ENCODE measurements at places on chromosomes 5 and 9. TPM values are rescaled to one million over a fixed set of nuclear protein-coding genes. Genes with fewer than 3 reads are reported as not detected.
A peak's percentile ranks its signal among the peaks of the same experiment; 100 is the strongest.

DNA sequence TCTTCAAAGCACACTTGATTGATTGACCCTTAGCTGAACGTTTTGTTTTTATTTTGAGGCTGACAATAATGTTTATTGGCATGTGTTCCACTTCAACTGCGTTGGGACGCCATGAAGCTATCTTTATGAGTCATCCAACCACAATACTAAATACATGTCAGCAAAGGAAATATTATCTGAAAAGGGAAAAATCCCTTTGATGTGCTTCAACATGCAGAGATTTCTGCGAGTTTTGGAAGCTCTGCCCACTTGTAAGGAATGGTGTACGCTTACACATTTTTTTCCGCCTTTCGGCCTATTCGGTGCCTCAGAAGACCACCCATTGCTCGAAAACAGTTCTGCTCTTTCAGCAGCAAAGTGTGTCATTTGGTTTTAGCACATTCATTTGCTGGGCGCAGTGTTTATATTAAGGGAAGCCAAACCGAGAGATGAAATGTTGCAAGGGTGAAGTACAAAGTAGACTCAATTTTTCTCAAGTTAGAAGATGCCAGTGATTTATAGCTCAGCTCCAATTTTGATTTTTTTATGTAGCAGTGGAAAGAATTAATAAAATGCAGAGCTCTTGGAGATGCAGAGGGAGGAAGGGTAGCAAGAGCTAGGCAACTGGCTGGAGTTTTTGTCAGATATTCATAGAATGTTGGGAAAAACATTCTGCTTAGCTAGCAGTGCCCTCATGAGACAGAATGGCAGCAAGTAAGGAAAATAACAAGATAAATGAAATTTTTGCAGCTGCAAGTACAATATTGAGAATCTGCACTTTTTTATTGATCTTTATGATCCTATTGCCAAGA is 68.9 kb downstream of the PRDM6 start:
- H3K27me3 ChIP-seq = peaks cover 37% of the 10 kb centered on the region
- no peak overlapping the region for H3K27ac ChIP-seq
- DNase-seq = no peak
- peaks cover 13% of the 10 kb centered on the region for H3K4me1 ChIP-seq
- no peak overlapping the region for H3K4me3 ChIP-seq

- H3K4me3 ChIP-seq = no peak overlapping the region
- H3K36me3 ChIP-seq = no peaks in the 10 kb centered on the region
- H3K27ac ChIP-seq = no peak overlapping the region
- H3K4me1 ChIP-seq = peaks cover 8% of the 10 kb centered on the region
Measured at GRCh38 chr5:8491254-8491653, 622.3 kb downstream of the MTRR start.

DNA sequence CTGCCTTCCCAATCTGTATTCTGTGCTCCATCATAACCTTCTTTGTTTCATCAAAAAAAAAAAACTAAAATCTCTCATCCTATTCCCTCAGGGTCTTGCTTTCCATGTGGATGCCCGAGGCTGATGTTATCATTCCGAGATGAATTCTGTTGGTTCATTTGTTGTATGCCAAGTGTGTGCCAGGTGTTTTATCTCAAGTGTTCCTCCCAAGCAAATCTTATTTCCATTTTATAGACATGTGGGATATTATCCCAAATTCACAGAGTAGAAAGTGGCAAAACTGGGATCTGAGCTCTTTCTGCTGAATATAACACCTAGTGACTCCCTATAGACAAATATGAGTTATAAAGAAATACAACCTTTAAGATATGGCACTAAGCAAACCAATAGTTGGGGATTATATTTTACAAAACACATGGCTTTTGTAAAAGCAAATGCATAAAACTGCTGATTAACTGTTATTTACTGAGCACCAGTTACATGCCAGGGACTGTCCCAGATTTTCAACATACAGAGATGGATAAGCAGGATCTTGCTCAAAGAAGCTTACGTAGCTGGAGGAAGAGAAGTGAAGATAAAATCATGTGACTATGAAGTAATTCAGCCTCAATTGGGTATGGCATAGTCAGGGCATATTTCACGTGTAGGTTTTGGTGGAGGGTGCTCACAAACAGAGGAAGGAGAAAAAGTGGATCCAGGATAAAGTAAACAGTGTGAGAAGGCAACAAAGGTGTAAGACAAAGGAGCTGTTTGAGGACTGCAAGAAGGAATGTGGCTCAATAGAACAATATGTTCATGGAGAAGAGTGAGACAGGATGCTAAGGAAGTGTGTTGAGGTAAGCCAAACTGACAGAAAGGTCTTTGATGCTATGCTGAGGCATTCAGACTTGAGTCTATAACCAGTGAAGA is 143.3 kb upstream of the ADAMTSL1 start:
- DNase-seq = no peak
- no peaks in the 10 kb centered on the region for H3K36me3 ChIP-seq
- H3K27me3 ChIP-seq = peaks cover 5% of the 10 kb centered on the region
- H3K4me3 ChIP-seq = no peak overlapping the region

DNA sequence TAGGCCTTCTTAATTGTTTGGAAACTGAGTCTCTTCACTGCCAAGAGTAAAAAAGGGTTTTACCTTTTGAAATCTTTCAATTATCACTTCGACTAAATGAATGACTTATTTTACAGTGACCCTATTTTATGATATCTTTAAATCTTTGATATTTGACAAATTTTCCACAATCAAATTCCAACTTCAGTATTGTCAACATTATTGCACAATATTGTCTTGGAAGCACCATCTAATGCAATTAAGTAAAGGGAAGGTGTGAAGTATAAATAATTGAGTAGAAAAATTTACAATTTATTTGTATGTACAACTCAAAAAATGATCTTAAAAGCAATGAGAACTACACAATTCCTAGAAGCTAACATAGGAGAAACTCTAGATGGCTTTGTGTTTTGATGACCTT is 49.2 kb downstream of the GABRA6 start:
- no peak overlapping the region for H3K4me3 ChIP-seq
- no peak for DNase-seq

DNA sequence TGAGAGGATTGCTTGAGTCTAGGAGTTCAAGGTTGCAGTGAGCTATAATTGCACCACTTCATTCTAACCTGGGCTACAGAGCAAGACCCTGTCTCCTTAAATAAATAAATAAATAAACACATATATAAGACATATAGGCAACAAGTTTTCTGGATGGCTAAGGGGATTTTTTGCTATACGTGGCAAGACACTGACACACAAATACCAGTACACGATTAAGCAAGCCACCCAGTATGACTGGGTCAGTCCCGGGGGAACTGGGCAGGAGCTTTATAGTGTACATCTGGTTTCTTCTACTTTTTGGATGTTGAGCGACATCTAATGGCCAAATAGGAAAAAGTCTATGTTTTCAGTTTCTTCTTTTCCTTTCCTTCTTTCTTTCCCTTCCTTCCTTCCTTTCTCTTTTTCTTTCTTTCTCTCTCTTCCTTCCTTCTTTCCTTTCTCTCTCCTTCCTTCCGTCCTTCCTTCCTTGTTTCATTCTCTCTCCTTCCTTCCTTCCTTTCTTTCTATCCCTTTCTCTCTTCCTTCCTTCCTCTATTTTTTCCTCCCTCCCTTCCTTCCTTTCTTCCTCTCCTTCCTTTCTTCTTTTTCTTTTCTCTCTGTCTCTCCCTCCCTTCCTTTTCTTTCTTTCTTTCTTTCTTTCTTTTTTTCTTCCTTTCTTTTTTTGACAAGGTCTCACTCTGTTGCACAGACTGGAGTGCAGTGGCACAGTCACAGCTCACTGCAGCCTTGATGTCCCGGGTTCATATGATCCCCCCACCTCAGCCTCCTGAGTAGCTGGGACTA is 47.0 kb upstream of the PLIN2 start:
- no peaks in the 10 kb centered on the region for H3K36me3 ChIP-seq
- no peaks in the 10 kb centered on the region for H3K27me3 ChIP-seq
- peak; percentile 86 for DNase-seq
- H3K4me1 ChIP-seq = peaks cover 10% of the 10 kb centered on the region
- no peak overlapping the region for H3K4me3 ChIP-seq

- H3K36me3 ChIP-seq = no peaks in the 10 kb centered on the region
- DNase-seq = no peak
- no peak overlapping the region for H3K27ac ChIP-seq
- no peak overlapping the region for H3K4me3 ChIP-seq
- no peaks in the 10 kb centered on the region for H3K4me1 ChIP-seq
Measured at GRCh38 chr9:120100595-120100994, 479.4 kb downstream of the CDK5RAP2 start.

DNA sequence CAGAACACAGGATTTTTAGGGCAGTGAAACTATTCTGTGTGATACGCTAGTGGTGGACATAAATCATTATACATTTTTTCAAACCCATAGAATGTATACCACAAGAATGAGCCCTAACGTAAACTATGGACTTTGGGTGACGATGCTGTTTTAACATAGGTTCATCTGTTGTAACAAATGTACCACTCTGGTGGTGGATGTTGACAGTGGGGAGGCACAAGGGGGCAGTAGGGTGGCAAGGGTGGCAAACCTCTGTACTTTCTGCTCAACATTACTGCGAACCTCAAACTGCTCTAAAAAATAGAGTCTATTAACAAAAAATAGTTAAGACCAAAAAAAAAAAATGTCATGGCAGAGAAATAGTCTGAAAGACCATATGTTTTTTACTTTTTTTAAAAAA is 9.1 kb upstream of the MVB12B start:
- no peak overlapping the region for H3K27ac ChIP-seq
- no peak overlapping the region for H3K4me3 ChIP-seq
- no peak for DNase-seq
- H3K4me1 ChIP-seq = no peaks in the 10 kb centered on the region

GRCh38 chr5:146313027-146313426 is 25.6 kb upstream of the POU4F3 start:
- H3K36me3 ChIP-seq = no peaks in the 10 kb centered on the region
- no peak overlapping the region for H3K4me3 ChIP-seq
- peaks cover 40% of the 10 kb centered on the region for H3K27me3 ChIP-seq

DNA sequence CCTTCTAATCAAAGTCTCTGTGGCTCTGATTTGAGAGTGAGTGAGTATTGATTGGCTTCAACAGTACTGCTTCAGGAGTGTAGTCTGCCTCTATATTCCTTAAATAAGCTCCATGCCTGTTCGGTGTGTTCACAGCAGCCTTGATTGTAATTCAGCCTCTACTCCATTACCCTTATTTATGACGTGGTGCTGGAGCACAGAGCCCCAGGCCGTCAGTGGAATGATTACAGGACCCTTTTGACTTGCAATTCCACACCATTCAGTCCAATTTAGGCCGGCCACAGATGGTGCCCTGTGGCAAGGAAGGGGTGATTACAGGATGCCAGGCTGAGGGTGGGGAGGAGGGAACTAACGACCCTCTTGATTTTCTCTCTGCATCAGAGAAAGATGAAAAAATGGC is 110.3 kb downstream of the ASTN2 start:
- no peak overlapping the region for H3K27ac ChIP-seq
- DNase-seq = no peak
- no peak overlapping the region for H3K4me3 ChIP-seq
- H3K36me3 ChIP-seq = no peaks in the 10 kb centered on the region

DNA sequence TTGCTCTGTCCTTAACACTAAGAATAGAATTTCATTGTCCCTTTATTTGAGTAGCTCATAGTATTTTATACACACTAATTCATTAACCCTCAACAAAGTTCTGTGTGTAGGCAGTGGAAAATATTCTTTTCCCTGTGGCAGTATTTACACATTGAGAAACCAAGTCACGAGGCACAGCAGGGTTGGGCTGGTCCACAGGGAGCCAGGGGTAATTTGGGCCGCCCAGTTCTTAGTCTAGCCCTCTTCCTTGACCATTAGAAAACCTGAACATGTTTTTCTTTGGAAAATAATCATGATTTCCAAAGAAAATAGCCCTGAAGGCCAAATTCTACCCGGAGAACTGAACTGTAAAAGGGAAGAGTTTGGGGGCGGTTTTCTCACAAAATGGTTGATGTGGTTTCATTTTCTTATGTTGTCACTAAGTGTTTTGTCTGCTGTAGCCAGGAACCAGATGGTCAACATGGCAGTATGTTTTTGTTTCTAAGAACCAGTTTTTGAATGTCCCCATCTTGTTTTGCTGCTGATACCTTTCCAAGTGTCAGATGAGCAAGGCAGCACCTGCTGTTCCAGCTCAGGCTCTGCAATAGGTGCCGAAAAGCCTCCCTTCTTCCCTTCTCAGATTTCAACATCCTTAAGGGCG is 29.6 kb downstream of the ARHGEF28 start:
- H3K36me3 ChIP-seq = peaks cover 24% of the 10 kb centered on the region
- peaks cover 71% of the 10 kb centered on the region for H3K4me1 ChIP-seq
- no peaks in the 10 kb centered on the region for H3K27me3 ChIP-seq
- H3K27ac ChIP-seq = peak overlapping the region; percentile 97
- peak; percentile 86 for DNase-seq

GRCh38 chr5:33997331-33997983 is 10.4 kb downstream of the AMACR start:
- peaks cover 21% of the 10 kb centered on the region for H3K36me3 ChIP-seq
- H3K27ac ChIP-seq = peak overlapping the region; percentile 58
- H3K27me3 ChIP-seq = no peaks in the 10 kb centered on the region
- no peak overlapping the region for H3K4me3 ChIP-seq
- peaks cover 7% of the 10 kb centered on the region for H3K4me1 ChIP-seq

- peaks cover 43% of the 10 kb centered on the region for H3K4me1 ChIP-seq
- DNase-seq = no peak
- H3K27me3 ChIP-seq = no peaks in the 10 kb centered on the region
- peaks cover 4% of the 10 kb centered on the region for H3K36me3 ChIP-seq
- H3K4me3 ChIP-seq = peak overlapping the region; percentile 65
- peak overlapping the region; percentile 51 for H3K27ac ChIP-seq
Measured at GRCh38 chr9:15738011-15738410, 185.2 kb downstream of the CCDC171 start.

Gene SPATA9
- 3.0 TPM for total RNA-seq

Gene CTNND2
- total RNA-seq = 2.5 TPM

Gene LCN9
- total RNA-seq = not detected

Gene GPX3
- 1.3 TPM for total RNA-seq

Gene STXBP1
- total RNA-seq = 46.5 TPM

Gene F2RL1
- total RNA-seq = 2.0 TPM

All from osteocyte (in vitro differentiated cells).